Fibroblast of the aortic adventitia (primary cell): ENCODE measurements at places on chromosomes 7 and 10.

DNA sequence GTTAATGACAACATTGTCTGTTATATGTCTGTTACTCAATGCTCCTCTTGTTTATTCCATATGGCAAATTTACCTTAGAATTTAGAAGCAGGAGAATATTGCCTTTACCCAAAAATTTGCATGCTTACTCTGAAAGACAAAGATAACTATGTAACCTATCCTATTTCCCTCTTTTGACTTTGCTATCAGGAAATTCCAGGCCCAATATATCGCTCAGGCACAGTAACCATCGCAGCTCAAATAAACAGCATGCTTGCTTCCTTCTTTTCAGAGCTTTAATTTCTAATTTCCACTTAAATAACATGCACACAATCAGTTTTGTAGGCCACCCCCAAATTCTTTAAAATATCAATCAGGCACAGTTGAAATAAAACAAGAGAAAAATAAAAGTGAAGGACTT, 57.8 kb downstream of the EBLN1 start:
- DNase-seq = no peak

DNA sequence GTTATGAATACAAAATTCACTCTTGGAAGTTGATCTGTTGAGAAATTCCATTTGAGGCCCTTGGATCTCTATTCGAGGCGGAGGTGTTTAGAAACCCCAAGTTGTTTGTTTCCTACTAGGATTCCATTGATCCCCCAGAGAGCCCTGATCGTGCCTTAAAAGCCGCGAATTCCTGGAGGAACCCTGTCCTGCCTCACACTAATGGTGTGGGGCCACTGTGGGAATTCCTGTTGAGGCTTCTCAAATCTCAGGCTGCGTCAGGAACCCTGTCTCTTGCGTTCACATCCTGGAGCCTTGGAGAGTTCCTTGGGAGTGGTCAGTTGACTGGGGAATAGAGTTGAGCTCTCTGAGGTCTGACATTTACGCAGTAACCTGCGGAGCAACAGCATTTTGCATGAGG, 1.2 kb downstream of the CFAP69 start:
- DNase-seq = peak; percentile 71

DNA sequence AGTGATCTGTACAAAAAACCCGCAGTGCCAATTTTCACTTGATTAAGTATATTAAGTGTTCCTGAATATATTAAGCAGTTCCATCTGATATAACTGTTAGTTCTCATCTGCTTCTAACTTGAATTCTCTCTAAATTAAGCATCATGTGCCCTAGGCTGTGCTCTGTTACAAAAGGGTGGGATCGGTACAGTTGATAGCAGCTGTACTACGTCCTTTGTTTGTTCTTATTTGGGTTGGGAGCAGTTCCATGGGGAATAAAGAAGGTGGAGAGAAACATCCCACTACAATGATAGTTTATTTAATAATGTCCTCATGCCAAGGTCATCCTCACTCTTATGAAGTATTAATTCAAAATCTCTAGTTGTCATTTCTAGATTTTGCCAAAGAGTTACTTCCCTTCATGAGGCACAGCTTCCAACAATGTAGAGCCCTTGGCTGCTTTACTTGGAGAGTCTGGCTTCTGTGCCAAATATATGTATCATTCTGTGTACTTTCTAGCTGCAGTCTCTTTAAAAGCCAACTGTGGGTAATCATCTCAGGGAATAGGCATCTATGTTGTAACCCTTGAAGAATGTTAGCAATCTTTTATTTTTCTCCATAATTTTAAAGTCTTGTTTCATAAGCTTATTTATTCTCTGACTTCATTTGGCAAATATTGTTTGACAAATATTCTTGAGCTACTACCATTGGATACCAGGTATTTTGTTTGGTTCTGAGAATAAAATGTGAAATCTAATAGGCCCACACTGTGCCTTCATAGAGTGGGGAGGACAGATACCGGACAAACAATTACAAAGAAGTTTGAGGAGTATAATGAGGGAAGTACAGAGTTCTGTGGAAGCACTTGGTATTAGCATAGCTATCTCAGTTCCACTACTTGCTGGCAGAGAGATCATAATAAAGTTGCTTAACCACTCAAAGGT, 22.4 kb upstream of the AHR start:
- peak; percentile 98 for DNase-seq

- DNase-seq = no peak
Measured at GRCh38 chr7:29641651-29642050, 78.0 kb downstream of the PRR15 start.

DNA sequence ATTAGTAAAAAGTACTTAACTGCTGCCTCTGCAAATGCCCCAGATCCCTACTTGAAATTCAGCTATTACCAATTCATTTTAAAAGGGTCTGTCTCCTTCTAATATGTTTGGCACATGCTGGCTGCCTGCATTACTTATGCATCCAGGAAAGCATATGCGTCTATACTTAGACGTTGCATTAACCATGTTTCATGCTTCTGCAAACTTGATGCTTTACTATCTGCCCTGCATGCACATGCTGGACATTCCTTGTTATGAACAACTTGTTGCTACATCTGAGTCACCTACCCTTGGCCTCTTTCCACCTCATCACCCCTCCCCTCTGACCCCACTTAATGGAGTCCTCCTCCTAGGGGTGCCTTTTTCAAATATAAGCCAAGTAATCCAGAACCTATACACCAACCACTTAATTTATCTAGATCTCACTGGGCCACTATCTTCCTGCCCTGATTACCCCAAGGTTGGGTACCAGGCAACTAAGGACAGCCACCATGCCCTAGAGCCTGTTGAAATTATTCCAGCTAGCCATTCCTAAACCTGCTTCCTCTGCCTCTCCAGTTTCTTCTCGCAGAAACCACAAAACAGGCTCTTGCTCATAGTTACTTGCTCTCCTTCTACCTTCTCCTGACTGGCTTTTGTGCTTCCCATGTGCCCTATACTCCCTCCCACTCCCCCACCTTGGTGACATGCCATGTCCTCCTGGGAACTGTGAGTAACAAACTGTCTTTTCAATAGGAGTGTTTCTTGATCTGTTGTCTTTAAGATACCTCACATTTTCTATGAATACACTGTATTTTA, 1187.9 kb downstream of the REEP3 start:
- DNase-seq = no peak

GRCh38 chr10:7512487-7512886, 101.7 kb upstream of the SFMBT2 start:
- DNase-seq = no peak
